ENCODE measurements at places on chromosomes 12 and 14.

DNA sequence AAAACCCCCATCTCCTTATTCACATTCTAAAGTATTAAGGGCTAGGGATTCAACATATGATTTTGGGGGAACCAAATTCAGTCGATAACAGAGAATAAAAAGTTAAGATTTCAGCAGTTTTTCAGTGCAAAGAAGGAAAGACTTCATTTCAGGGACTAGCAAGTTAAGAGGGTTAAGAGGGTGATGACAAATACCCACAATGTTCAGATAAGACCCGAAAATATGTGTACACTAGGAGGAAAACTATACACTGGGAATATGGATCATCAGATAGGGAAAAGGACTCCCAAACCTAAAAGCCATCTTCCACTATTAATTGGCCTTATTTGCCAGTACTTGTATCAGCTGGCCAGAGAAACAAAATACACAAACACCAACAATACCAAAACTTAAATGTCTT, 824.2 kb downstream of the SLC16A7 start:
- no peak overlapping the region for H3K27ac ChIP-seq
- H3K4me3 ChIP-seq = no peak overlapping the region
- H3K4me1 ChIP-seq = no peaks in the 10 kb centered on the region
- H3K27me3 ChIP-seq = no peaks in the 10 kb centered on the region
- DNase-seq = no peak

GRCh38 chr14:86712727-86713126, 1182.8 kb downstream of the FLRT2 start:
- no peak for DNase-seq
- no peak overlapping the region for H3K27ac ChIP-seq
- H3K4me1 ChIP-seq = no peaks in the 10 kb centered on the region
- no peaks in the 10 kb centered on the region for H3K27me3 ChIP-seq

DNA sequence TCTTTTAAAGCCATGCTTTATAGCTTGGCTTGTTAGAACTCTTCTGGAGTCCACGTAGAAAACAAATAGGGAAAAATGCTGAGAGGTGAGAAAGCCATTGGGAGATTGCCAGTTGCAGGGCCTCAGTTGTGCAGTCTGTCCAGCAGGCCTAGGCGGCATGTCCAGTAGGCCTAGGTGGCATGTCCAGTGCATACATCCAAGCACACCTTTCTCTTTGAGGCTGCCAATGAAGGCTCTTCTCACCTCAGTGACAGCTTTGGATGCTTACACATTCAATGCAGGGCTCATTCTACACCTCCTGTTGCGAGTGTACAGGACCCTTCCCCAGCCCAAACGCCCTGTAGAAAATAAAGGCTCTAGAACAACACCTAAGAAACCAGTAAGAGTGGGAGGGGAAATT, 13.1 kb downstream of the CDK2AP1 start:
- no peak overlapping the region for H3K4me3 ChIP-seq
- H3K4me1 ChIP-seq = peaks cover 7% of the 10 kb centered on the region
- H3K27ac ChIP-seq = no peak overlapping the region
- no peak for DNase-seq
- no peaks in the 10 kb centered on the region for H3K27me3 ChIP-seq
- peaks cover 54% of the 10 kb centered on the region for H3K36me3 ChIP-seq

DNA sequence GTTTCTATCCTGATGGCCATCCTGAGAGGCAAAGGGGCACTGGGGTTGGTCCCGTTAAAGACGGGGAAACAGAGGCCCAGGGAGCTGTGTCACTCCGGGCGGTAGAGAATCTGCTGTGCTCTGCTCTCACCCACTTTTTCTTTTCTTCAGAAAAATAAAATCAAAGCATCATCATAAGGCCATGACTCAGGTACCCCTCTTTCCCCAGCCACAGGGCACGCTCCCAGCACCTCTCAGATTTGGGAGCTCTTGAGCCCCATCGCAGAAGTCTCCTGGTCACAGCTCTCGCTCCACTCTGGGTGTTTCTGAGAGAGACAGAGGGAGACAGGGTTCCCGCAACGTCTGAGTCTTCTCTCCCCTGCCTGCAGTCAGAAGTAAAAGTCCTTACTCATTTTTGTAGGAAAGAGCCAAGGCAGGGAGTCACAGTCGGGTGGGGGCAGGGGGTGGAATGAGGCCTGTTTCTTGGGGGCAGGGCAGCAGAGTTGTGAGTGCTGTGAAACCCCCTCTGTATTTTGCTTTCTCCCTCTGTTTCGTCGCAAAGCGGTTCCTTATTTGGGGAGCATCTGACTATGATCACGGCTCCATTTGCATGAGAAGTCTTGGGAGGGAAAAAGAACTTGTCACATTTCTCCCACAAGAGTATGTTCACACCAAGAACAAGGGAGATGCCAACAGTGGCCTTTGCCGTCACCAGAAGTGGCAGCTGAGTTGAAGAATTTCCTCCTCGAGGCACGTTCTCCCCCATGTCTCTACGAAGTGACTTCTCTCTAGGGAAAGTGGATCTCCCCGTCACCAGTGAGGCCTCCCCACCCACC, 139.0 kb downstream of the BCL11B start:
- peak; percentile 6 for DNase-seq
- H3K4me1 ChIP-seq = peaks cover 29% of the 10 kb centered on the region
- no peak overlapping the region for H3K27ac ChIP-seq
- no peaks in the 10 kb centered on the region for H3K27me3 ChIP-seq

- peak overlapping the region; percentile 100 for H3K27ac ChIP-seq
- H3K4me1 ChIP-seq = peaks cover 41% of the 10 kb centered on the region
- H3K4me3 ChIP-seq = peak overlapping the region; percentile 100
Measured at GRCh38 chr12:56118688-56119357, 757 bp downstream of the ZC3H10 start.

DNA sequence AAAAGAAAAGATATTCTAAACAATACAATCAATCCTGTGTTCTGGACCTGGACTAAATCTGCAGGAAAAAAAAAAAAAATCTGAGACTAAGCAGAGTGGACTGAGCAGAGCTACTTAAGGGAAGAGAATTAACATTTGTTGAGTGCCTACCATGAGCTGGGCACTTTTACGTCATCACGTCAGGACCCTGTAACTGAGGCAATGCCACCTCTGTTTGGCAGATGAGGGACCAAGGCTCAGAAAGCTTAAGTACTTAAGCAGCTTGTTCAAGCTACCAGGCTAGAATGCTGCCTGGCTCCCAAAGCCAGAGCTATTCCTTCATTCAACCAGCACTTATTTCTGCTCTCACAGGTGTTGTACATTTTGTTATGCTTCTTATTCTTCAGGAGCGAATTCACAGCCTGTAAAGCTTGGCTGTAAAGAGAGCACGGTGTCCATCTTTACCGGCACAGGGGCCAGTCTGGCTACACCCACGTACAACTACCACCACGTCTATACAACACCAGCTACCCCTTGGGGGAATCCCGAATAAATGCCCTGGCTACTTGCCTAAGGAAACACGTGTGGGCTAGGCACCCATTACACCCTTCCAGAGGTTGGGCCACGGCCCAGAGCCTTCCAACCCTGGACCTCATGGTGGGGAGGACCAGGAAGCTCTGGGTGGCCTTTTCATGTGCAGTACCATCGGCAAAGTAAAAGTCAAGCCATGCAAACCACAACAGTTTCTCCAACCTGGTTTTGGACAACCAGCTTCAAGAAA, 27.0 kb downstream of the TMCC3 start:
- H3K4me3 ChIP-seq = no peak overlapping the region
- H3K27me3 ChIP-seq = no peaks in the 10 kb centered on the region
- H3K4me1 ChIP-seq = peaks cover 16% of the 10 kb centered on the region
- no peak overlapping the region for H3K27ac ChIP-seq
- no peaks in the 10 kb centered on the region for H3K36me3 ChIP-seq

GRCh38 chr12:93169536-93169935, 208.2 kb upstream of the NUDT4 start:
- no peak overlapping the region for H3K4me3 ChIP-seq
- peaks cover 2% of the 10 kb centered on the region for H3K27me3 ChIP-seq
- H3K27ac ChIP-seq = no peak overlapping the region
- H3K36me3 ChIP-seq = no peaks in the 10 kb centered on the region

GRCh38 chr12:33472299-33472698, 32.7 kb upstream of the SYT10 start:
- no peak for DNase-seq
- no peaks in the 10 kb centered on the region for H3K36me3 ChIP-seq
- H3K27me3 ChIP-seq = no peaks in the 10 kb centered on the region
- no peak overlapping the region for H3K4me3 ChIP-seq

DNA sequence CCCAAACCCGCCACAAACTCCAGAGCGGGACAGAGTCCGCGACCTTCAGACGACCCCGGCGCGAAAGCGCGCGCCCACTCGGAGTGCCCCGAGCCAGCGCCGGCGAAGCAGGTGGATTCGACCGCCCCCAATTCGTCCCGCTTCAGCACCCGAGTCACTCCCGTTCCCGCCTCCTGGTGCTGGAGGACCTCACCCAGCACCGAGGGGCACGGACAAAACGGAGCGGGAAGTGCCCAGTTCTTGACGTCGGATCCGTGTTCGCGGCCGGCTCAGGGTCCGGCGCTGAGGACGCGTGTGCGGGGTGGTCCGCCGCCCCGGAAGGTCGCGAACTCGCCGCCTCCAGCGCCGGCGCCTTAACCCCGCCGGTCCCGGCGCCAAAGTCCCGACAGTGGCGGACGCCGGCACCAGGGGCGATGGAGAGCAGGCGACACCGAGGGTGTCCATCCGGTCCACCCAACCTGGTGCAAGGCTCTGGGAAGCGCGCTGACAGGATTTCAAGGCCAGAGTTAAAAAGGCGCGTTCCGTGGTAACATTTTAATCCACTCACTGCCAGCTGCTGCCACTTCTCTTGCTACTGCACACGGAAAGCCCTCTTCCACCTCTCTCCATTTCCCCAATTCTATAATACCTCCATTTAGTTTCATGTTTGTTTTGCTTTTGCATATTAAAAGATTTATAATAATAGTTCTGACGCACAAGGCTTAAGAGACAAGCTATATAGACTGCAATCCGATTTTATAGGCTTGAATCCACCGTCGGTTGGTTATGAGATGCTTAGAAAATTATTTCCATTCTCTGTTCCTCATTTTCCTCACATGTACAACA, 240.0 kb upstream of the CPNE8 start:
- H3K36me3 ChIP-seq = peaks cover 1% of the 10 kb centered on the region
- no peaks in the 10 kb centered on the region for H3K4me1 ChIP-seq
- peaks cover 15% of the 10 kb centered on the region for H3K27me3 ChIP-seq
- peak; percentile 47 for DNase-seq

DNA sequence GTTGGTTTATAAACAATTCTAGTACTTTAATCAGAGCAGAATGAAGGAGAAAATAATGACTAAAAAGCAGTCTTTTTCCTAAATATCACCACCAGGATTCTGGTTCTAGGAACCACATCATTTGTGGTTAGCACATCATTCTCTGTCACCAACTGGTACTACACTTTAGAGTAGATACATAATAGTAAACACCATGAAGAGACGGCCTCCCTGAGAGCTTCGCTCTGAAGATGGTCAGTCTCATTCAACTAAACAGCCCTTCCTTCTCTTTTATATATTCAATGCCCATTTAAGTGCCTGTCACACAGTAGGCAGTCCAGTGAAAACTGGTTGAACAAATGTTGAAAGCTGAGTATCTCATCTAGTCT, 10.9 kb downstream of the SLC38A2 start:
- H3K4me1 ChIP-seq = peaks cover 52% of the 10 kb centered on the region
- DNase-seq = no peak
- no peak overlapping the region for H3K4me3 ChIP-seq
- H3K27me3 ChIP-seq = no peaks in the 10 kb centered on the region
- peak overlapping the region; percentile 37 for H3K27ac ChIP-seq

DNA sequence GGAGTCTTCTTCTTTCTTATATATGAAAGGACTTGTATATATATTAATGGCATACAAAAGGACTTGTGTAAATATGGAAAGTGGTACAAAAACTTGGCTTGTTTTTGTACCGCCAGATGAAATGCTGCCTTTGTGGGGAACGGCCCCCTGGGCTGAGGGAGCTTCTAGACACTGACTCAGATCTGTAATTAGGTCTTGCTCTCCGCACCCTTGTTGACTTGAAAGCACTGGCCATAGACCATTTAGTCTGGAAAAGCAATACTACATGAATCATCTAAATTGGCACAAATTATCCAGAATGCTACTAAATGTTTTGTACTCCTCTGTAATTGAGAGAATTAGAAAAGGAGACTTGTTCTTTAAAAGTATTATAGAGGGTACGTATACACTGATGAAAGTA, 399.9 kb upstream of the RGS6 start:
- H3K27ac ChIP-seq = no peak overlapping the region
- no peaks in the 10 kb centered on the region for H3K27me3 ChIP-seq
- no peaks in the 10 kb centered on the region for H3K4me1 ChIP-seq
- peaks cover 18% of the 10 kb centered on the region for H3K36me3 ChIP-seq

GRCh38 chr12:69642531-69642930, 31.8 kb upstream of the LRRC10 start:
- no peaks in the 10 kb centered on the region for H3K36me3 ChIP-seq
- no peak overlapping the region for H3K4me3 ChIP-seq
- DNase-seq = no peak
- peaks cover 3% of the 10 kb centered on the region for H3K27me3 ChIP-seq
- H3K27ac ChIP-seq = no peak overlapping the region
- H3K4me1 ChIP-seq = peaks cover 3% of the 10 kb centered on the region

DNA sequence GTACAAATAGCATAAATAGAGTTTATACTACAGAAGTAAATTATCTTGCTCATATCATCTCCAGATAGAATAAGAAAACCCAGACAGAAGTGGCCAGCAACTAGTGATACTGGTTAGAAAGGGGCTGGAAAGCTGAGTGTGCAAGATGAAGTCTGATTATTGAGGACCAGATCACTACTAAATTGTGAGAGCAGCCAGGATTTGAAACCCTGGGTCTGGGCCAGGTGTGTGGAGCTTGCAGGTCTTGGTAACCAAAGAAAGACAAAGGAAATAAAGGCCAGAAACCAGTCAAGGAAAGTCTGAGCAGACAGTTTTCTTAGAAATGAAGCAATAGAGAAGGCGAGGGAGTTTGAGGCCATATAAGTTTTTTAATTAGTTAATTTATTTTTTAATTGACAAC, 611.8 kb downstream of the ETNK1 start:
- no peak for DNase-seq
- H3K27ac ChIP-seq = no peak overlapping the region
- H3K36me3 ChIP-seq = no peaks in the 10 kb centered on the region
- no peaks in the 10 kb centered on the region for H3K4me1 ChIP-seq

- H3K27me3 ChIP-seq = peaks cover 40% of the 10 kb centered on the region
- H3K36me3 ChIP-seq = no peaks in the 10 kb centered on the region
- DNase-seq = no peak
- H3K27ac ChIP-seq = no peak overlapping the region
Measured at GRCh38 chr14:52078095-52078531, 9.3 kb upstream of the NID2 start.

DNA sequence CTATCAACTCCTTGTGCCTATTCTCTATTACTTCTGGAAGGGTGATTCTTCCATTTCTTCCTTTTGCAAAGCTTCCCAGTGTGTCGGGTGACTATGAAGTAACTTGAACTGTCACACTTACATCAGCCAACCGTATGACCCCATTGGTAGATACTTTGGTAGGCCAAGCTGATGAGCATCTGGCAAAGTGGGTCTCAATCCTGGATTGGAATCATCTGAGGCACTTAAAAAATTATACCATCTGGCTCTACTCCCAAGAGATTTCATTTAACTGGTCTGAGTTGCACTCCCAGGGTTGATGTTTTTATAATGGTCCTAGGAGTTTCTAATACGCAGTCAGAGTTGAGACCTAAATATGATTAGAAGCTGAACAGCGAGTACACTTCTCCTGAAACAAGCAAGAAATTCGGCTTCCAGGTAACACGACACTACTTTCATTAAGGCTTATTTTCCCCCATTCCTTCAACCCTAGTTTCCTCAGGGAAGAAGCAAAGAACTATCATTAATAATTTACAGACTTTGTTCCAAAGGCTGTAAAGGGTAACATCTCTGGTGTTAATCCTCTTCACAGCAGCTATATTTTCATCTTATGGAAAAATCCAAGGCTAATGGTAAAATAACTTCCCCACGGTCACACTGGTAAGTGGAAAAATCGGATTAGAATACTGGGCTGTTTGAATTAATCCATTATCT, 76.8 kb downstream of the PDE6H start:
- no peak overlapping the region for H3K27ac ChIP-seq
- no peak overlapping the region for H3K4me3 ChIP-seq
- no peaks in the 10 kb centered on the region for H3K36me3 ChIP-seq
- peaks cover 12% of the 10 kb centered on the region for H3K4me1 ChIP-seq
